ENCODE measurements at places on chromosomes 1 and 21.

GRCh38 chr1:28756846-28757245, 20.1 kb downstream of the YTHDF2 start:
- no peak for DNase-seq

GRCh38 chr1:180590889-180591288, 32.1 kb downstream of the OVAAL start:
- DNase-seq: no peak

DNA sequence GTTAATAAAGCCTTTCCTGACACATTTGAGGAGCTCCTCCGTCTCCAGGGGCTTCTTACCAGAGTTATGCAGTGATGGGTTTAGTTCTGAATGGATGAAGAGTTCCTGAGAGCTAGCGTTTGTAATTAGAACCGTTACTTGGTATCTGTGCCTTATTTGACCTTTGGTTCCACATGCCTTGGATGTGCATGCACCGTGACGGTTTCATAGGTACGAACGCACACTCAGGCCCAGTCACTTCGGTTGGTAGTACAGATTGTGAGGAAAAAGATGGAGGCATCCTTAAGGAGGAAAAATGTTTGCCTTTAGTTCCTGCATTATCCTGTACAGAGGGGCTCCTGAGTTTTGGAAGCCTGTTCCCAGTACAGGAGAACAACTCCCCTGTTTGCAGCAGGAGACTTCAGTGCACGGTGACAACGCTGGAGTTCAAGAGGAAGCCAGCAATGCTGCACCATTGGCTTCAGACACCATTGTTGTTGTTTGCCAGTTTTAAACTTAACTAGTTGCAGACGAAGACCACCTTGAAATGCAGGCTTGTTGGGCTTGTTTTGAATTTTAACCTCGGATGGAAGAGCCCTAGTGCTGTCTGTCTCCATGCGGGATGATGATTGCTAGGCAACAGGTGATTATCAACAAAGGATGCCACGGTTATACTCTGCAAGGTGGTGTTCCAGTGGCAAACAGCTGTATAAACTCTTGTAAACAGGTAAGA, 8.2 kb downstream of the RBM15 start:
- DNase-seq: no peak

- DNase-seq: no peak
These were observed 18.1 kb downstream of the LRIF1 start for GRCh38 chr1:110945626-110946025.

GRCh38 chr1:22246755-22247480, 104.0 kb upstream of the WNT4 start:
- DNase-seq: no peak

DNA sequence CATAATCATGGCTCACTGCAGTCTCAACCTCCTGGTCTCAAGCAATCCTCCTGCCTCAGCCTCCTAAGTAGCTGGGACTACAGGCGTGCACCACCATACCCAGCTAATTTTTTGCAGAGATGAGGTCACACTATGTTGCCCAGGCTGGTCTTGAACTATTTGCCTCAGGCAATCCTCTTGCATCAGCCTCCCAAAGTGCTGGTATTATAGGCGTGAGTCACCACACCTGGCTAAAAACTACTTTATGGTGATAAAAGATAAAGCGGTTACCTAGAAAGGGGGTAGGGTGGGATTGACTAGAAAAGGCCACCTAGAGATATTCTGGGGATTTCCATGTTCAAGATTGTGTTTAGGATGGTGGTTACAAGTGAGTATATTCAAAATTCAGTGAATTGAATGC, 5.0 kb downstream of the TSTD1 start:
- no peak for DNase-seq

DNA sequence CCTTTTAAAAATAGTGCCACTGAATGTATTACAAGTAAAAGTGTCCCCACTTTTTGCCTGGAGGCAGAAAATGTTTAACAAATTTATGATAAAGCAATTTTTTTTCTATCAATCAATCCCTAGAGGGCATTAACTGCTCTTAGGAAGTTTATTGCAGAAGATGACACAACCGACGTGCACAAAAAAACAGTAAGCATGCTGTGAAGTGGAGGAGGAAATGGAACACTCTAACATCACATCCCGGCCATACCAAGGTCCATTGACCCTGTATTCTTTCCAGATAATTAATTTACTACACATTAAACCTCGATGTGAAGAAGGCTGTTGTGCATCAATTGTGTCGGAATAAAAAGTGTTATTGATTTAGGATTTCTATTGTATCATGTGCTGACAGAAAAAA, 264.9 kb upstream of the NR5A2 start:
- no peak for DNase-seq

- DNase-seq: no peak
These were observed 1650.3 kb downstream of the BRINP3 start for GRCh38 chr1:188827400-188827799.

- DNase-seq: no peak
These were observed 8.9 kb upstream of the IGFN1 start for GRCh38 chr1:201181726-201182125.

DNA sequence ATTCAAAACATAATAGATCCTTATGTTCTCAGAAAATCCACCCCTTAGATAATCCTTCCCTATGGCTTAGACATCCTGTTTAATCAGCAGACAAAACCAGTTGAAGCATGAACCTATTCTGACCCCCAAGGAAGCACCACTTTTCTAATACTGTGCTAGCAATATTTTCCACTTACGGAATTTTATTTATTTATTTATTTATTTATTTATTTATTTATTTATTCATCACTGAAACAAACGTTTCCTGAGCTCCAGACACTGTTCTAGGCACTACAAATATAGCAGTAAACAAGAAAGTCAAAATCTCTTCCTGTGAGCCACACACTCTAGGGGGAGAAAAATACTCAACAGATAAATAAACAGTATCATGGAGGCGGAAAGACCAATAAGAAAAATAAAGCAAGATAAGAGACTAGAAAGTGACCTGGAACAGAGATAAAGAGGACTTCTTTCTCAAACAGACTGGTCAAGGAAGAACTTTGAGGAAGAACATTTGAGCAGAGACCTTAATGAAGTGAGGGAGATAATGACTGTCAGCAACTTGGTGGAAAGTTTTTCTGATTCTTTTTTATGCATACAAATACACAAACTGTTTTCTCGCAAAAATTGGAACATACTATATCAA, 145.5 kb upstream of the POGK start:
- DNase-seq: no peak
